ENCODE measurements at places on chromosomes 7 and 10.
A peak's percentile ranks its signal among the peaks of the same experiment; 100 is the strongest.

GRCh38 chr7:55567571-55567970 is 4.7 kb downstream of the VOPP1 start:
- H3K27me3 ChIP-seq, result no peaks in the 10 kb centered on the region
- no peak overlapping the region for H3K27ac ChIP-seq
- H3K4me3 ChIP-seq, result no peak overlapping the region
- H3K4me1 ChIP-seq, result peaks cover 11% of the 10 kb centered on the region
- no peaks in the 10 kb centered on the region for H3K36me3 ChIP-seq

- no peaks in the 10 kb centered on the region for H3K36me3 ChIP-seq
- H3K27me3 ChIP-seq, result no peaks in the 10 kb centered on the region
- no peak overlapping the region for H3K27ac ChIP-seq
- peaks cover 12% of the 10 kb centered on the region for H3K4me1 ChIP-seq
Observed at GRCh38 chr10:50510517-50511473, 113.0 kb downstream of the SGMS1 start.

GRCh38 chr10:98370831-98371820 is 43.9 kb downstream of the PYROXD2 start:
- H3K36me3 ChIP-seq, result no peaks in the 10 kb centered on the region
- H3K4me1 ChIP-seq, result peaks cover 23% of the 10 kb centered on the region
- no peak overlapping the region for H3K4me3 ChIP-seq

GRCh38 chr7:117731455-117731854 is 141.8 kb downstream of the CTTNBP2 start:
- no peak overlapping the region for H3K27ac ChIP-seq
- DNase-seq, result peak; percentile 22
- peaks cover 8% of the 10 kb centered on the region for H3K36me3 ChIP-seq
- H3K4me3 ChIP-seq, result no peak overlapping the region
- no peaks in the 10 kb centered on the region for H3K27me3 ChIP-seq
- H3K4me1 ChIP-seq, result no peaks in the 10 kb centered on the region

DNA sequence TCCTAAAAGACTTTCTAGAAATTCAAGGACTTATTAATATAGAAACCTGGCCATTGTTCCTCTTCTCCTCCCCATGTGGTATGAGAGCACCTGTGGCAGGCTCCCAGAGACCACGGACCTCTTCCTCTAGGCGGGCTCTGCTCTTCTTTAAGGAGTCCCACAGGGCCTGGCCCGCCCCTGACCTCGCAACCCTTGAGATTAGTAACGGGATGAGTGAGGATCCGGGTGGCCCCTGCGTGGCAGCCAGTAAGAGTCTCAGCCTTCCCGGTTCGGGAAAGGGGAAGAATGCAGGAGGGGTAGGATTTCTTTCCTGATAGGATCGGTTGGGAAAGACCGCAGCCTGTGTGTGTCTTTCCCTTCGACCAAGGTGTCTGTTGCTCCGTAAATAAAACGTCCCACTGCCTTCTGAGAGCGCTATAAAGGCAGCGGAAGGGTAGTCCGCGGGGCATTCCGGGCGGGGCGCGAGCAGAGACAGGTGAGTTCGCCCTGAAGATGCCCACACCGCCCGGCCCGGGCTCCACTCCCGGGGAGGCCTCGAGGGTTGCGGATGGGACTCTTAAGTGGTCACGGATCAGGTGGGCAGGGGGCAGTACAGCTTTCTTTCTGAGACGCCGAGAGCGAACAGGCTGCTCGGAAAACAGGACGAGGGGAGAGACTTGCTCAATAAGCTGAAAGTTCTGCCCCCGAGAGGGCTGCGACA is at the start of gene SLC26A4:
Gene SLC26A4 (plus strand): TSS at position 448 of the 700 bp plus-strand sequence. CDS start 814 bp downstream, outside the sequence.
- H3K36me3 ChIP-seq, result no peaks in the 10 kb centered on the region
- DNase-seq, result no peak
- H3K4me1 ChIP-seq, result peaks cover 5% of the 10 kb centered on the region
- H3K4me3 ChIP-seq, result peak within 1 kb of the TSS; percentile 79
- H3K27me3 ChIP-seq, result peaks cover 25% of the 10 kb centered on the region

DNA sequence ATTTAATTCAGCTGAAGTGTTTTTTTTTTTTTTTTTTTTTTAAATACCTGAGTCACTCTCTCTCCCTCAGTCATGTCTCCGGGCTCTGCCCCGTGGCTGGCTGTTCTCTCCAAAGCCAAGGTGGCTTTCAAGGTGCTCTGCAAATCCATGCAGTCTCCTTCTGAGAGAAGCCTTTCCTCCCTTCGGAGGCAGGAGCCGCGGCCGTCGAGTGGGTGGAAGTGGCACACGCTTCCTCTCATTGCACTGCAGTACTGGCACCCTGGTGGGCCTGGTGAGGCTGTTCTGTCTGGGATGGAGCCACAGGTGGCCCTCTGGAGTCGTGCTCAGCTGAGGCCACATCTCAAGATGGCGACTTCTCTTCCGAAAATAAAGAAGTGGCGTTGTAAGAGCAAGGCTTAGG is 221.8 kb downstream of the GLRX3 start:
- no peaks in the 10 kb centered on the region for H3K27me3 ChIP-seq
- no peak overlapping the region for H3K27ac ChIP-seq
- H3K36me3 ChIP-seq, result no peaks in the 10 kb centered on the region
- H3K4me1 ChIP-seq, result no peaks in the 10 kb centered on the region

GRCh38 chr10:69703766-69704630 is 74.0 kb downstream of the FAM241B start:
- H3K27me3 ChIP-seq, result peaks cover 11% of the 10 kb centered on the region
- H3K4me3 ChIP-seq, result no peak overlapping the region
- H3K4me1 ChIP-seq, result peaks cover 8% of the 10 kb centered on the region
- H3K36me3 ChIP-seq, result no peaks in the 10 kb centered on the region
- peak overlapping the region; percentile 63 for H3K27ac ChIP-seq

- H3K36me3 ChIP-seq, result peaks cover 6% of the 10 kb centered on the region
- H3K4me1 ChIP-seq, result peaks cover 17% of the 10 kb centered on the region
- H3K27me3 ChIP-seq, result no peaks in the 10 kb centered on the region
- H3K4me3 ChIP-seq, result no peak overlapping the region
Observed at GRCh38 chr10:80184291-80184690, 21.0 kb downstream of the ANXA11 start.

Data from IMR-90 (cell line).